ENCODE measurements at places on chromosomes 12 and 14.

- no peak for DNase-seq
Measured at GRCh38 chr12:119748497-119748896, 80.6 kb downstream of the PRKAB1 start.

DNA sequence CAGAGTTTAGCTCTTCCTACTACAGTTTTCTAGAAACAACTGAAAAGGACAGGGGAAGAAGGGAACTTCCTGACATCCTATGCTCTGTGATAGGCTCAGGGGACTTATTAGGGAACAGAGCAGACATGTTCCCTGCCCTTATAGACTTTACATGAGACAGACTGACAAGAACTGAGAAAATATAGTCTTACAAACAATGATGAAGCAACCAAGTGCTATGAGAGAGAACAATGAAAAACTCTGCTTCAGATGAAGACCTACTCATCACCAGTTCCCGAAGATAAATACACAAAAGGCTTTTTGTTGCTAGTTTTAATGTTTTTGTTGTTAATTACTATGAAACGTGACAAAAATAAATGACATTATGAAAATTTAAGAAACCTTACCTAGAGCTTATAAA, 115.3 kb downstream of the SEC23A start:
- DNase-seq: no peak

DNA sequence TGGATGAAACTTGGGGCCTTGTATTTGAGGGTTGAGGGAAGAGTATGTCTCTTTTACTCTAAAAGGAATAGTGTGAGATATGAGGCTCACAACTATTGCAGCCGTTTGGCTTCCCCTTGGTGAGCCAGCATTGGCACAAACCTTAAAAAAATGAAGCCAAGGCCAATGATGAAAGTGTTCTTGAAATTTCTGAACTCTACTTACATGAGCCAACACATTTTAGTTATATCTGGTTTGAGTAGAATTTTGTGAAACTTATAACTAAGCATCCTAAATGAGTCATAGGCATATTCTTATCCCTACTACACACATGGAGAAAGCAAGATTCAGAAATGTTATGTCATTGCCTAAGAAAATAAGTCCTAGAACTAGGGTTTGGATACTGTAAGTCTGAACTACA, 55.3 kb upstream of the ACSS3 start:
- no peak for DNase-seq

GRCh38 chr12:26750531-26751175, 82.3 kb downstream of the ITPR2 start:
- no peak for DNase-seq

GRCh38 chr14:75070383-75070782, 942 bp downstream of the ZC2HC1C start:
- no peak for DNase-seq

- DNase-seq: no peak
Measured at GRCh38 chr14:101481557-101481956, 79.7 kb upstream of the DIO3 start.

DNA sequence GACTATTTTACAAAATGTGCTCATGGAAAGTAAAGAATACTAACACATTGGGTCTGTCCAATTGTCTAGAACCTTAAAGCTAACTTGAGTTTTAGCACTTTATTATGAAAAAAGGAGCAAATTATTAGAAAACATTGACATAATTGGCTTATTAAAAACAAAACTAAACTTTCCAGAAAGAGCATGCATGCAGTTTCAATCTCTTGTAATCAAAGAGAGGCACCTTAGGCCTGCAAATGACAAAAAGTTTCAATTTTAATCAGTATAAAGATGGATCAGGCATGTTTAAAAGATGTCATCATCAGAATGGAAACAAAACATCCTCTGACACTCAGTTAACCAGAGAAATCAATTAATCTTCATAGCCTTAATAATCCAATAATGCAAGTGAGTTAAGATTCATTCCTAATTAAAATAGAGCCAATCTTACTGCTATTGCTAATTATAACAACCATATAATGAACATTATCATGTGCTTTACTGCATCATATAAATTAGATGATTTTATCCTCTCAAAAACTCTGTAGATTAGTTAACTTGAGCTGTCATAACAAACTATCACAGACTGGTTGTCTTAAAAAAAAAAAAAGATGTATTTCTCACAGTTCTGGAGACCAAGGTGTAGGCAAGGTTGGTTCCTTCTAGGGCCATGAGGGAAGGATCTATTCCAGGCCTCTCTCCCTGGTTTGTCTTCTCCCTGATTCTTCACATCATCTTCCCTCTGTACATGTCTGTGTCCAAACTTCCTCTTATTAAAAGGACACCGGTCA, 131.4 kb downstream of the RPAP3 start:
- DNase-seq: no peak

DNA sequence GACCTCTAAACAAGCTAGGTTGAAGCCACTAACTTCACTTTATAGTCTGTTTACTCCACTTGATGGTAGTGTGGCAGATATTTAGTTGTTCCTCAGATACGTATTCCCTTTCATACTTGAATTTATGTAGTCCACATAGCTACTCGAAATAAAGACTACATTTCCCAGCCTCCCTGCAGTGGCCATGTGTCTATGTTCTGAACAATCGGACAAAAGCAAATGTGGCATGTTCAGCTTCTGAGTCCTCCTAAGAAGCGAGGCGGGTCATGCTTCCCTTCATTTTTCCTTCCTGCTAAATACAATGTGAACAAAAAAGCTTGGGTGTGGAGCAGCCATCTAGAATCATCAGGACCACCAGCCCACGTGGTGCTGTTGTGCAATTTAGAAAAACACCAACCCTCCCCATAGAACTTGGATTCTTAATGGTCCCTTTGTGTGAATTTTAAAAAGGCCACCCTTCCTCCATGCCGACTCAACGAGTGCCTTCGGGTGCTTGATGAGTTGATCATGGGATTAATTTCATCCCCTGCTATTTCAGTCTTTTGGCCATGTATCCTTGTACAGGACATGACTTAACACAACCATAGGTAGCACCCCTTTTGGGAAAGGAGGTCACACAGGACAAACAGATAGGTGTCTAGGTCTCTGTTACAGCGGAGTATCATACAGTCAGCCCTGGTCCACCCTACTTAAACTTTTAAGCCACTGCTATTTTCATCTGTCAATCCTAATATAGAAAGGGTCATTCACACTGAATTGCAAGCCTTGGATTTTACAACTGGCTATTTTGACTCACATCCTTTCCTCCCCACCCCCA, 60.7 kb downstream of the ZFC3H1 start:
- peak; percentile 60 for DNase-seq

GRCh38 chr14:98325761-98326160, 946.2 kb downstream of the BCL11B start:
- DNase-seq: no peak

DNA sequence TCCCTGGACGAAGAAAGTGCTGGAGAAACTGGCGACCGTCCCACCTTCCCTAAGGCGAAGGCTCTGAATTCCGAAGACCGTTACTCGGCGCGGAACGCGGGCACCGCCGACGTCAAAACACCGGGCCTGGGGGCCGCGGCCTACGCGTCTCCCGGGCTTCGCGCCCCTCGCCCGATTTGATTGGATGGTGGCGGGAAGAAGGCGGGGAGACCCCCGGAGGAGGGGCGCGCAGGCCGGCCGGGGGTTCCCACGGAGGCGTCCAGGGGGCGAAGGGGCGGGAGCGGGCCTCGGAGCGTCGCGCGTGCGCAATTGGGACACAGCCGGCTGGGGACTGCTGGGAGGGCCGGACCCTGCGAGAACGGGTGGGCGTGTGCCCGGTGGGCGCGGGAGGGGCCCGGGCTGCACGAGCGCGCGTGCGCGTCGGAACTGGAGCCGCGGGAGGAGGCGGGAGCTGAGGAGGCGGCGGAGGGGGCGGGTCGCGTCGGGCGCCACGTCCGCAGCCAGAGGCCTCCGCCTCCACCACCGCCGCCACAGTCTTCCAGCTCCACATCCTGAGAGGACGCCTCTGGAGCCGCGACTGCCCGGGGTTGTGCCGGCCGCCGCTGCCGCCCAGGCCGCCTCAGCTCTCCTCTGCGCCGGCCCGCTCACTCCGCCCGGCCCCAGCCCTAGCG, at the start of gene TMEM263:
TSS of gene TMEM263 (plus strand) at position 531 of the 671 bp plus-strand sequence. CDS start 11,210 bp downstream, outside the sequence.
- DNase-seq: peak; percentile 97

GRCh38 chr14:32588448-32589320, 259.6 kb downstream of the AKAP6 start:
- DNase-seq: no peak

DNA sequence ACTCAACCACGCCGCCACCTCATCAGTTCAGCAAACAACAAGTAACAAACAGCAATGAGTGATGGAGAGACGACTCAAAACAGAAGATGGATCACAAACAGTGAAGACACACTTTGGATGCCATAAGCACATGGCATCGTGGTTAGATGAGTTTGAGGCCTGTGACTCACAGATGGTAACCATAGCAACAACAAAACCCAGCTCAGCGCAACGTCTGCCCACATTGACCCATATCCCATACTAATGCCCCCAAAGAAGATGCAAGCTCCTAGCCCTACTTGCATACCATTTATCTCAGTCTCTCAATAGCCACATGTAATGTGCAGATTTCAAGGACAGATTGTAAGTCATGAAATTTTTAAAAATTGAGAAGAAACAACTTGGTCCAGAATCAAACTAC, 1322.3 kb upstream of the TMEM132C start:
- DNase-seq: no peak

DNA sequence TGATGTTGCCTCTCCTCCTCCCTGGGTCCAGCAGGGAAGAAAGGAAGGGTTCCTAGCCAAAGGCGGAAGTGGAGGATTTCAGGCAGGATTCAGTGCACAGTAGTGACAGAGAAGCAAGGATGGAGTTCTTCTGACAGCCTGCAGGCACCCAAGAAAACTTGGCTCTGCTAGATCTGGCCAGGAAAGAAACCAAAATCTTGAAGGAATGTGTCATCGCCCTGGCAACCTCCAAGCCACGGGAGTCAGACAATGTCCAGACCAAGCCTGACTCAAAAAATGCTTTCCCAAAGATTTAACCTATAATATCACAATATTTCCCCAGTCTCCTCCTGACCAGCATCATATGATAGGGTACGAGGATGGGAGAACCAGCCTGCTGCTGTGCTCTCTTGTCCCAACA, 22.8 kb upstream of the DHRS4 start:
- DNase-seq: no peak

DNA sequence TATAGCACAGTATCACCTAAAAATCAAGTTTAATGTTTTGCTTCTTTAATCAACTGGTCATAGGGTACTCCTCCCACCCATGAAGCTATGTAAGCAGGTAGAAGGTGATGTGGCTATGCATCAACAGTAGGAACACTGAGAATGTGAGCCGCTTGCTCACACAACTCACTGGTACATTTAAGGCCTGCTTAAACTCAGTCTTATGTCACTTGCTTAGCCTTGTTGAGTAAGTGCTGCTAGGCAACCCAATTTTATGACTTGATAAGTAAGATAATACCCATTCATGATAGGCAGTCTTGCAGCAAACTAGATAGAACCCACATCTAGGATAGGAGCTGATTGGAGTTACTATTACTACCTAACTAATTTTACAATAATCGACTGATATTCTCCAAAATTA, 70.0 kb upstream of the BMP4 start:
- no peak for DNase-seq
